ENCODE measurements at places on chromosomes 1 and 21.
A peak's percentile ranks its signal among the peaks of the same experiment; 100 is the strongest.

- no peak for DNase-seq
These were observed 18.0 kb downstream of the LSS start for GRCh38 chr21:46210378-46211136.

DNA sequence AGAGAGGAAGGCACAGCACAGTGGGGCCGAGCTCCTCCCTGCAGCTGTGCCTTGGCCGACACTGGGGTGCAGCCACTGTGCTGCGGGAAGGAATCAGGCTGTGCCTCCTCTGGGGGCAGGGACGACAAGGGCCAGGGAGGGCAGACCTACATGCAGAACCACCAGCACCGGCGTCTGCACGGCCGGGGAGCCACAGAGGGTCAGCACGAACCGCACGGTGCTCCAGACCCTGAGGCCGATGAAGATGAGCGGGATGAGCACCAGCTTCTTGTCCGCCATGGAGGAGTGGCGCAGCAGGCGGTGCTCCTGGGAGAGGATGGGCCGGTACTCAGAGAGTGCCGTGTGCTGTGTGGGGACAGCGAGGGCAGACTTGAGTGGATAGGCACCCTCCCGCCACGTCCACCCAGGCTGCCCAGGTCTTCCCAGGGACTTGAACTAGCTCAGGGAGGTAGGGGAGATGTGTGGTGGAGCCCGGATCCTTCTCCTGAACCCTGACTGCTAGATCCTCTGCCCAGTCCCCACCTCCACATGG is 23.5 kb downstream of the GPR157 start:
- DNase-seq, result no peak

DNA sequence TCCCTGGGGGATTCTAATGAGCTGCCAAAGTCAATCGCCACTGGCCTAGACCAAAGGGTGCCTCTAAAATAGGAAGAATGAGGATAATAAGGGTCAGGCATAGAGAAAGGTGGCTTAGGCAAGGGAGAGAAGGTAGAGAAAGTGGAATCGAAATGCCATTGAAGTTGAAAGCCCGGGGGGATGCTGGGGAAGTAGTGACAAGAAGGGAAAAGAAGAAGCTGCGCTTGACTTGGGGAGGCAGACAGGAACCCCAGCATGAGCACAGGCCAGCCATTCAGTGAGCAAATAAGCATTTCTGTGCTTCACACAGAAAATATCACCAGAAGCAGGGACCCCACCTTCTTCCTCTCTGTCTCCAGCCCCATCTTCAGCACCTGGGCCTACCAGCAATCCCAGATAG is 1.5 kb downstream of the CD2 start:
- DNase-seq, result no peak

DNA sequence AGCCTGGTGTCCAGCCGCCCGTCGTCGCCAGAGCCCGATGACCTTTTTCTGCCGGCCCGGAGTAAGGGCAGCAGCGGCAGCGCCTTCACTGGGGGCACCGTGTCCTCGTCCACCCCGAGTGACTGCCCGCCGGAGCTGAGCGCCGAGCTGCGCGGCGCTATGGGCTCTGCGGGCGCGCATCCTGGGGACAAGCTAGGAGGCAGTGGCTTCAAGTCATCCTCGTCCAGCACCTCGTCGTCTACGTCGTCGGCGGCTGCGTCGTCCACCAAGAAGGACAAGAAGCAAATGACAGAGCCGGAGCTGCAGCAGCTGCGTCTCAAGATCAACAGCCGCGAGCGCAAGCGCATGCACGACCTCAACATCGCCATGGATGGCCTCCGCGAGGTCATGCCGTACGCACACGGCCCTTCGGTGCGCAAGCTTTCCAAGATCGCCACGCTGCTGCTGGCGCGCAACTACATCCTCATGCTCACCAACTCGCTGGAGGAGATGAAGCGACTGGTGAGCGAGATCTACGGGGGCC is 1.2 kb downstream of the OLIG2 start:
- DNase-seq, result peak; percentile 31

DNA sequence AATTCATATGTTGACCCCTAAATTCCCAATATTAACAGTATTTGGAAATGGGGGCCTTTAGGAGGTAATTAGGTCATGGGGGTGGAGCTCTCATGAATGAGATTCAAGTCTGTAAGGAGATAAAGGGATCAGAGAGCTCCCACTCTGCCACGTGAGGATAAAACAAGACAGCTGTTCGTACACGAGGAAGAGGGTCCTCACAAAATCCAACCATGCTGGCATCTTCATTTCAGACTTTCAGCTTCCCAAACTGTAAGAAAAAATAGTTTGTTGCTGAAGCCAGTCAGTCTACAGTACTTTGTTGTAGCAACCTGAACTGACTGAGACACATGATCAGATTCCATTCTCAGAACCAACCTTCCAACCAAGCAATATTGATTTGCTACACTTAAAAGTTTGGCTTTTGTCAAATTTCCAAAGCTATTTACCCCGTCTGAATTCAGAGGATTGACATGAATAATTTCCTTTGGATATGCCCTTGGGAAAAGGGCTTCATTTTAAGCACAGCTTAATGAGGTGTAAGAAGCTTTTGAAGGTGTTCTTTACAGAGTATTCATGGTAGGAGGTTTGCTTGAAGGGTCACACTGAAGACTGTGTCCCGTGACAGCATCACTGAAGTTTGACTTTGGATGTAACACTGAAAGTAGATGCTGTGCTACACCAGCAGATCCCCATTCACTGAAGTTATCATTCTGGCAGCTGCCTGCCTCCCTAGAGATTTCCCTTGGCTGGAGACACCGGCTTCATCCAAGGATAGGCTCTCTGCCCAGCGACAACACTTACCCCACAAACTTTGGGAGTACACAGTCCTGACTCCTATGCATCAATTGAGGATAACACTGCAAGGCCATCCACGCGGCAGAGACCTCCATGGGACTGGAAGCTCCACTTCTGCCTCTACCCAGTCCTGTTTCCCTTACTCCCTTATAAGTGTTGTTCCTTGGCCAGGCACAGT is 4.9 kb upstream of the OMA1 start:
- DNase-seq, result peak; percentile 90

DNA sequence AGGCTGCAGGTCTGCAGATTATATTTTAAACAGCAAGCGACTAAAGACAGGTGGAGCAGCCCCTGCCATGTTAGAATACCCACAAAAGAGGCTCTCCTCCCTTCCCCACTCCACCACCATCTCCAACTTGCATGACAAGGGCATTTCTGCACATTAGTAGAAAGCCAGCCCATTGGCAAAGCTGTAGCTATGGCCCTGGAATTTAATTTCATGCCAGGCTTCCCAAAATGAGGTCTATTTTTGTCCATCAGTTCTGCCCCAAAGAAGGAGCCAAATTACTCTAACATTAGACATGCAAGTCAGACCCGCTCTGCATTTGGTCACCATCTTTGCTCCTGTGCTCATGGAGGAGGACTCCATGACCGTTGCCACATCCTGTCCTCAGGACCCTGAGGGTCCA is 115.2 kb downstream of the LAMC2 start:
- no peak for DNase-seq

DNA sequence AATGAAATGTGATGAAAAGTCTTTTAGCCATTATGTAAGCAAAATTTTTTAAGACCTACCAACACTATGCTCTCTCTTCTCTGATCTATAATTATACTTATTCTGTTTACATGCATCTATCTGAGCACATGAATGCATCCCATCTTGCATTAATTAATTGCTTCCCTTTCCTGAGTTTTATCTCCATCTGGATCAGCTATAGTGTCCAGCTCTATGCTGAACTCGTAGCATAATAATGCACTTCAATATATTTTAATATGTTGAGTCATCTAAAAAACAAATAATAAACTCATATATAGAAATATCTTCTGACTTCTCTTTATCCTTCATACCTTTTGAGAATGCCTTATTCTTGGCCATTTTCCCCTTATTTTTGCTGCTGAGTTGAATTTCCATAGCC is 1097.8 kb downstream of the TTLL7 start:
- DNase-seq, result peak; percentile 73

DNA sequence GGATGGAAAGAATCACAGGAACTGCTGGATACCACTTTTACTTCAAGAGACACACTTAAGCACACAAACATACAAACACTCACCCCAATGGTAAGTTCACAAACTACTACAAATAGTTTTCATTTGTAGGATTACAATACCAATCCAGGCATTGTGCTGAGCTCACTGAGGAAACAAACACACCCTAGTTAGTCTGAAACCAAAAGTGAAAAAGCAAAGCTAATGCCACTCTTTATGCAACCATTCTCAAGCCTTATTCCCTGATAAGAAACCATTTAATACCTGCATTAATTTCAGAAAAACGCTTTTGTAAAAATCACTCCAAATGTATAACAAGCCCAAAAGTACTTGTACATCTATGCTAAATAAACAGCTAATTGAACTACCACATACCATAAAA is 38.3 kb downstream of the RNF115 start:
- DNase-seq, result no peak

- DNase-seq, result no peak
These were observed 72.5 kb downstream of the ANGPTL1 start for GRCh38 chr1:178798232-178798861.

GRCh38 chr1:15501208-15502032 is 22.6 kb downstream of the CASP9 start:
- peak; percentile 88 for DNase-seq

DNA sequence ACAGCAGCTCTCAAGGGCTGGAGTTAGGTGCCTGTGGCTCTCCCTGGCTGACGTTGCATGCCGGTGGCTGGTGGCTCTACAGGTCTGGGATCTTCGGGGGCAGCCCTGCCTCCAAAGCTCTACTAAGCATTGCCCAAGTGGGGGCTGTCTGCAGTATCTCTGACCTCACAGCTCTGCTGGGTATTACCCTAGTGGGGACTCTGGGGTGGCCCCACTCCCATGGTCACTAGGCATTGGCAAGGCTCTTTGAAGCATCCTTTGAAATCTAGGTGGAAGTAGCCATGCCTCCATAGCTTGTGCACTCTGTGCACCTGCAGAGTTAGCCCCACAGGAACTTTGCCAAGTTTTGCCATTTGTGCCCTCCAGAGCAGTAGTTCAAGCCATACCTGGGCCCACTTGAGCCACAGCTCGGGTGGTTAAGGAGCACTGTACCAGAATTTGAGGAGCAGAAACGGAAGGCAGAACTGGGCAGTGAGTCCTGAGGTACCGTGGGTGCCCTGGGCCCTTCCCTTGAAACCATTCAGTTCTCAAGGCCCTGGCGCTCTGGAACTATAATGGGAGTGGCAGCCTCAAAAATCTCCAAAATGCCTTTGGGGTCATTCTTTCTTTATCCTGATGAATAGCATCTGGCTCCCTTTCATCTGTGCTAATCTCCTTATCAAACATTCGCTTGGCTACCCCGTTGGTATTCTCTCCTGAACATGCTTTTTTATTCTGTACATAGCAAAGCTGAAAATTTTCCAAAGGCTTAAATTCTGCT is 15.4 kb downstream of the GJA4 start:
- peak; percentile 65 for DNase-seq

DNA sequence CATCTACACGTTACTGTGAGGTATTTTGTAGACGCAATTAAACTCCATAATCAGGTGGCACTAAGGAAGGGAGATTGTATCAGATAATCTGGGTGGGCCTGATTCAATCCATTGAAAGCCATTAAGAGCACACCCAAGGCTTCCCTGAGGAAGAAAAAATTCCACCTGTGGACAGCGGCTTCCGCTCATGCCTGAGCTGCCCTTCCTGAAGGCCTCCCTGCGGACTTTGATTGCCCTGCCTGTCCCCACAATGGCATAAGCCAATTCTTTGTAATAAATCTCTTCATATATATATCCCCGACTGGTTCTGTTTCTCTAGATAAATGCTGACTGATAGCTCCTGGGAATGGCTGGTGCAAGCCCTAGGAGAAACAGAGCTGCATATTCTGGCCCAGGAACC is 138.3 kb downstream of the TGFBR3 start:
- no peak for DNase-seq

DNA sequence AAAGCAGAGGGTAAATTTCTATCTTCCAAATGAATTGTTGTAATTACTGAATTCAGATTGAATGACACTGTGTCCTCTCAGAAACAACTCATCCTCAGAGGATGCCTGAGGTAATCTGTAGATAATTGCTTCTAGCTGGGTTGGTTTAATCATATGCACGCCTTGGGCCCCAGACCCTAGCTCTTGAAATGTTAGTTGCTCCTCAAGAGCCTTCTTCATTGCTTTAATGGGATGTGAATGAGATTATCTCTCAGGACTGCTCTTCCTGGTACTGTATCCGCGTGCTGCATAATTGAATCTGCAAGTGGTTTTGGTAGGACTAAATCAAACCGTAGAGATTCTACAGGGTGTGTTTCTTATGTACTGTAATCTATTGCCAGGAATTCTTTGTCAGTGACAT is 569.3 kb upstream of the NEGR1 start:
- peak; percentile 77 for DNase-seq

DNA sequence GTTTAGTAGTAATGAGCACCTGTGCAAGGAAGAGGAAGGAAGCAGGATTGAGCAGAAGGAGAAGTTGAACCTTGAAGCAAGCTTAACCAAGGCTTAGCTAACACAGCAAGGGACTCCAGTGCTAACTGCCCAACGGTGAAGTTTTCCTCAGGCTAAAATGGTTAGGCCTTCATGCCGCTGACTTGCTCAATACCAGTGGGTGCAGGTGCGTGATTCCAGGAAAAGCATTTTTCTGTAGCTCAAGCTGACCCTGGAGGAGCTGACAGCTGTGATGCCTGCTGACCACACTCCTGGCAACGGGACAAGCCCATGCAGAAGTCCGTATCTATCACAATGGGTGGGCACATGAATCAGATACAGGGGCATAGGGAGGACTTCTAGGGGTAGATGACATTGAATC is 76.5 kb upstream of the FGGY start:
- DNase-seq, result no peak

DNA sequence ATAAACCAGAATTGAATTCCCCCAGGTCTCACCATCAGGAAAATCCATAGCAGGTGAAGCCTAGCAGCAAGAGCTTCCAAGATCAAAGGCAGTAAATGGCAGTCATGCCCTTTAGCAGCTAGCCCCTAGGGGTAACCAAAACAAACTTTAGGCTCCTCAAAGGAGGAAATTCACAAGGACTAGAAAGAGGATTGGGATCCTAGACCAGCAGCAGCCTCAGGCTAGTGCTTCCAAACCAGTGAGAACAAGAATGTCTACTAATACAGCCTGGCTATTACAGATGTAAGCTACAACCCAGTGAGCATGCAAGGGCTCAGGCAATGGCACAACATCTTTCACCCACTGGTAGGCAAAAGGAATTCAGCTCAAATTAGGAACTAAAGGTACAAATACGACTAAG is 11.1 kb upstream of the RIMKLA start:
- no peak for DNase-seq

GRCh38 chr1:21691739-21692138 is 22.6 kb upstream of the RAP1GAP start:
- no peak for DNase-seq

- no peak for DNase-seq
These were observed 353.7 kb upstream of the GREM2 start for GRCh38 chr1:240965581-240966091.

DNA sequence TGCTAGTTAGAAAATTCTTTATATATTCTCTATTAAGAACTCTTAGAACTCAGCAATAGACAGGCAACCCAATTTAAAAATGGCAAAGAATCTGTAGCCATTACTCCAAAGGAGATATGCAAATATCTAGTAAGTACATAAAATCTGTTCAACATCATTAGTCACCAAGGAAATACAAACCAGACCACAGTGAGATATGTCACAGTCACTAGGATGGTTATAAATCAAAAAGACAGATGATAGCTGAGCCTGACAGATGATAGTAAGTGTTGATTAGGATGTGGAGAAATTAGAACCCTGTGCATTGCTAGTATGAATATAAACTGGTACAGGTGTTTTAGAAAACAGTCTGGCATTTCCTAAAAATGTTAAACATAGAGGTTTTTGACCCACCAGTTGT is 26.6 kb downstream of the SRSF11 start:
- DNase-seq, result no peak

- DNase-seq, result peak; percentile 58
These were observed 57.8 kb upstream of the RAVER2 start for GRCh38 chr1:64686828-64687724.

GRCh38 chr1:14824314-14824915 is 225.9 kb downstream of the KAZN start:
- DNase-seq, result no peak

Measured in NCI-H82 (cell line).